Testis (tissue), 5 donors: ENCODE measurements at places on chromosomes 11 and 22. TPM values are rescaled to one million over a fixed set of nuclear protein-coding genes. Genes with fewer than 3 reads are reported as not detected.

The TMEM86A gene
- 8.3 TPM for total RNA-seq

The TESMIN gene
- 60.4 TPM for total RNA-seq

The MS4A8 gene
- total RNA-seq = 0.31 TPM

The CHST1 gene
- 6.2 TPM for total RNA-seq

The ASRGL1 gene
- 119 TPM for total RNA-seq

The TUBA8 gene
- total RNA-seq = 17.2 TPM

The PARVG gene
- total RNA-seq = 14.1 TPM

The GRK3 gene
- 12.8 TPM for total RNA-seq

The FOLH1 gene
- total RNA-seq = 1.7 TPM

The ART5 gene
- 9.9 TPM for total RNA-seq

The MUC6 gene
- 0.16 TPM for total RNA-seq

The PVALB gene
- total RNA-seq = 3.0 TPM

The RAB3IL1 gene
- 65.8 TPM for total RNA-seq

The POU2AF2 gene
- 2.5 TPM for total RNA-seq

The VSIG2 gene
- total RNA-seq = 0.74 TPM

The CAVIN3 gene
- 177 TPM for total RNA-seq

The SMIM35 gene
- 0.19 TPM for total RNA-seq

The LMO1 gene
- total RNA-seq = not detected

The TPBGL gene
- 8.1 TPM for total RNA-seq

The KCNK7 gene
- total RNA-seq = 2.5 TPM

The MMP8 gene
- 0.25 TPM for total RNA-seq

The MYRF gene
- 10.7 TPM for total RNA-seq

The SLC5A1 gene
- total RNA-seq = 4.0 TPM

The TNNI2 gene
- total RNA-seq = not detected

The TENM4 gene
- 17.9 TPM for total RNA-seq

The CDC42EP1 gene
- 73.9 TPM for total RNA-seq

The ZBTB16 gene
- total RNA-seq = 51.5 TPM

The ANKRD49 gene
- 13.4 TPM for total RNA-seq

The CST6 gene
- 6.6 TPM for total RNA-seq

The SLCO2B1 gene
- 33.2 TPM for total RNA-seq

The EHF gene
- total RNA-seq = 1.1 TPM

The CRYAB gene
- 20.6 TPM for total RNA-seq

The TRIM5 gene
- 16.2 TPM for total RNA-seq
